H4 (cell line): ENCODE measurements at places on chromosomes 2 and 18.

GRCh38 chr2:44651974-44652373 is 289.5 kb upstream of the SIX3 start:
- DNase-seq = no peak

DNA sequence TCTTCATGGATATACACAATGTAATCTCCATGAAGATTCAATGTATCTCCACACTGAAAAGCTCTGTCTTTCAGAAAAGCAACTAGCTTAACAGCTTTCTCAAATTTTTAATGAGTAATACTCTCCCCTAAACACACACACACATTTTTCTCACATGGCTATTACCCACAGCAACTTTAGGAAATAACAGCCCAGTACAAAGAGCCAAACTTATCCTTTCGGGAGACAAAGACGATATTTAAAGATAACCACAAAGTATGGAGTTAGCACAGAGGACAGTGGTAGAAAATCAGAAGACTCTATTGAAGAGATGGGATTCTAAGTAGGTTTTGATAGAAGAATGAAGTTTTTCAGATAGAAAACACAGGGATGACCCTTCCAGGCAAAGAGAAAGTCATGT is 394.9 kb upstream of the TRIB2 start:
- no peak for DNase-seq

- no peak for DNase-seq
Measured at GRCh38 chr18:40031435-40031834, 1923.6 kb upstream of the PIK3C3 start.

DNA sequence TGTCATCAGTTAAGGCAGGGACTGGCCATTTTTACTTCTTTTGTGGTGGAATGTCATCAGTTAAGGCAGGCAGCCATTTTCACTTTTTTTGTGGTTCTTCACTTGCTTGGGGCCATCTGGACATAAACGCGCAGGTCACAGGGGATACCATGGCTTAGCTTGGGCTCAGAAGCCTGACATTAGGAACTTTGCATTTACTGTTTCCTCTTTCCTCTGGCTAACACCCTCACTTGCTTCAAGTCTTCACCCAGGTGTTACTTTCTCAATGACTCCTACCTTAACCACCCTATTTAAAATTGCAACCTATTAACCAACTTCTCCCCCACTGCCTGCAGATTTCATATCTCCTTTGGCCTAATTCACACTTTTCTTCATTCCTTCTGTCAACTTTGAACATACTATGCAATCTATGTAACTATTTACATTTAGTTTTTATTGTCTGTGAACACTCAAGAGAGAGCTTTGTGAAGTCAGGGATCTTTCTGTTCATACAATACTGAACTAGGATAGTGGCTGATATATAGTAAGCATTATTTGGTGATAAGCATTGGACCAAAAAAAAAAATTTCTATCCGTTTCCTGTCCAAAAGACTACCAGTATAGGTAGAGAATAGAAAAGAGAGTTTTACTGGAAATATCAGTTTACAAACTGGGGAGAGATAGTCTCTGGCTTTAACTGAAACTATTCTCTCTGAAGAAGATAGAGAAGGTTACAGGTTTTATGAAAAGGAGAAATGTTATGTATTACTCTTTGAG is 600.1 kb upstream of the ZNF804A start:
- DNase-seq = no peak

GRCh38 chr2:19674051-19675002 is 227.5 kb downstream of the TTC32 start:
- no peak for DNase-seq

DNA sequence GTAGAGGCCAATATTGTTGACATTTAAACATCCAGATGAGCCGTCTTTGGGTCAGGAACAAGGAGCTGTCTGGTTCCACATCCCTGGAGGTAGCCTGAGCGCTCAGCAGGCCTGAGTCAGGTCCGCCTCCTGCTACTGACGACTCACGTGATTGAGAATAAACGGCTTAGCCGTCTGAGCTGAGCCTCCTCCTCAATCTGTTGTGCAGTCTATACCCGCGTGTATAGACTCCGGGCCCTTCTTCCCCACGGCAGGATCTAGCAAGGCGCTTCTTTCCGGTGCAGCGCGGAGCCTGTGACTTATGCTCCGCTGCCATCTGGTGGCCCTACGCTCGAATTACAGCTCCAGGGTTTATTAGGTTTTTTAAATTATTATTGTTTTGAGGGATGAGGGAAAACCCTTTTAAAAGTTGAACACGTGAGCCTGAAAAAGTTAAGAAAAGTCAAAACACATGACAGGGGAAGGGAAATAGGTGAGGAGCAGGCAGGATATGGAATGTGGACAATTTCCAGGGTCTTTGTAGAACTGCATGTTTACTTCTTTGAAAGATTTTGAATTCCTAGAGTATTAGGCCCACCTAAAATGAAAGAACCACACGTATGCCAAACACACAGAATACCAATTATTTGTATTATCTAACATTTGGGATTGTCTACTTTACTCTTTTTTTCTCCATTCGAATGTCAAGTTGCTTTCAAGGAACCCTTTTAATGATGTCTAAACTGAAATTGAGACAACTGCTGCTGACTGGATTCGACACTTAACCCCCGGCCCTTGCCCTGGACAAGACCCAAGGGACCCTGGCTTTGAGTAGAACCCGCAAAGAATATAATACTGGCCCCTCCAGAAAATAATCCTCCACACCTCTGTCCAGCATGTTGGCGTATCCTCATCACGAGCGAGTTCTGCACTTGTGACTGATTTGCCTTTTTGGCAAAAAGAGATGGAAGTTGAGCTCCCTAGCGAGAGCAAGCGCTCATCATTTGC is 112.4 kb upstream of the ZNF236 start:
- DNase-seq = peak; percentile 67

GRCh38 chr18:46423226-46423805 is 233.7 kb downstream of the LOXHD1 start:
- no peak for DNase-seq

- no peak for DNase-seq
Measured at GRCh38 chr2:226488034-226488433, 311.6 kb downstream of the IRS1 start.

DNA sequence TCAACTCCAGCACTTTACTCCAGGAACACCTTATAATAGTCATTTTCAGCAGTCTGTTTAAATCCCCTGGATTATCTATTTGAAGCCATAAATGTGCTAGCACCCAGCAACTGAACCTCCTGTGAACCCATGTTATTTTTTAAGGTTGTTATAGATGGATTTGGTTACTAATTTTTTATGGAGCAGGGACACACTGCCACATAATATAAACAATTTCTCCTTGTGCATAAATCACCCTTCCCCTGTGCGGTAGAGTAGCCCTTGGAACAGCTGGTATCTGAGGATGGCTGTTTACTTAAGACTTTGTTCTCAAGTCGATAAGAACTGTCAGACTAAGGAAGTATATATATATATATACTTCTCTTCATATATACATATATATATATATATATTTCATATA is 367.4 kb downstream of the EPHA4 start:
- DNase-seq = peak; percentile 72
